ENCODE measurements at places on chromosomes 4 and X. TPM values are rescaled to one million over a fixed set of nuclear protein-coding genes. Genes with fewer than 3 reads are reported as not detected.

- DNase-seq = peak; percentile 2
Observed at GRCh38 chr4:160020804-160021203, 917.9 kb downstream of the RAPGEF2 start.

GRCh38 chr4:15413010-15413622, 14.7 kb upstream of the C1QTNF7 start:
- DNase-seq = no peak

PAGE1 gene
- total RNA-seq = 22.4 TPM

DNA sequence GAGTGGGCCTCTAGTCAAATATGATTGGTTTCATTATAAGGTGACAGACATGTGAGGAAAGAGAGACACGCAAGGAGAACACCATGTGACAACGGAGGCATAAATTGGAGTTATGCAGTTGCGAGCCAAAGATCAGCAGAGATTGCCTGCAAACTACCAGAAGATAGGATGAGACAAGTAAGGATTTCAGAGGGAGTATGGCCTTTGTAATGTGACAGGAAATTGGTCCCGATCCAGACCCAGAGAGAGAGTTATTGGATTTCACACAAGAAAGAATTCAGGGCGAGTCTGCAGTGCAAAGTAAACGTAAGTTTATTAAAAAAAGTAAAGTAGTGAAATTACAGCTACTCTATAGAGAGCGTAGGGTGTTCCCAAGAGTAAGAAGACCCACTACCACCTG, 35.7 kb upstream of the NDST4 start:
- no peak for DNase-seq

ANTXR2 gene
- total RNA-seq = 6.6 TPM

GRCh38 chrX:150088042-150088441, 149.8 kb upstream of the EOLA2 start:
- no peak for DNase-seq

DNA sequence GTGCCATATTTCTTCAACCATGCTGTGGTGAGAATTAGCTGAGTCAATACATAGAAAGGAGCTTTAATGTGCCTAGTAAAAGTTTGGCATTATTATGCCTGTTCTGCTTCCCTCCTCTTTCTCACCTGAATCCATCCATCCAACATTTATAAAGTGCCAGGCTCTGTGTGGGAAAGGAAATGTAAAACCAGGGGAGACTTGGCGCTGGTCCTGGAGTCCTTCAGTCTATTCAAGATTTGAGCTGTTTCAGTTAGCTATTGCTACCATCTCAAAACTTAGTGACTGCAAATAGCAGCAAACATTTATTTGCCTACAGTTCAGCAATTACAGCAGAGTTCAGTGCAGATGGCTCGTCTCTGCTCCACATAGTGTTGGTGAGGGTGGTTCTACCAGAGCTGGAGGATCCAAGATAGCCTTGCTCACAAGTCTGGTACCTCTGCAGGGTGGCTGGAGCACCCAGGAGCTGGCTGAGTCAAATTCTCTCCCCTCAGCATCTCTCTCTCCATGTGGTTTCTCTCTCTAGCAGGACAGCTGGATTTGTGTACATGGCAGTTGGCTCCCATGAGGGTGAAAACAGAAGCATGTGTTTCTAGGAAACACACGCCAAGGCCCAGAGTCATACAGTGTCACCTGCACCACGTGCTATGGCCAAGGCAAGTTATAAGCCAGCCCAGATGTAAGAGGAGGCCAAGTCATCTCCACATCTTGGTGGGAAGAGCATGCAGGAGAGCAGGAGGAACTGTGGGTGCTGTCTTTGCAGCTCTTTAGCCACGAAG, 77.3 kb downstream of the FHDC1 start:
- DNase-seq = no peak

IL2 gene
- not detected for total RNA-seq

TMEM185A gene
- 8.3 TPM for total RNA-seq

DNA sequence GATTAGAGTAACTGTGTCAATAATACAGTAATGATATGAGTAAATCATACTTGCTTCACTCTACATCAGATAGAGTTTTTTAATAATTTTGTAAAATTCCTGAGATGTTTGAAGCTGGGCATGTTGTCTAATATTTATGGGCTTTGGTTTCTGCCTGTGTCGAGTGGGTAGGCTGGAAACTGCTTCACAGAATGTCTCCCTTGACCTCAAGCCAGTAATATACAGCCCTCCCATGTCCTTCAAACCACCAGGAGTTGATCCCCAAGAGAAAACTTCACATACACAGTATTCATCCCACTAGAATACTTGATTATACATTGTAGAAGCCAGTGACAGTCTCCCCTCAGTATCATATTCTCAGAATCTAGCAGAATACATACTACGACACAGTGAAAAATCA, 284.8 kb upstream of the TENM3 start:
- DNase-seq = no peak

NALF2 gene
- total RNA-seq = 0.51 TPM

DNA sequence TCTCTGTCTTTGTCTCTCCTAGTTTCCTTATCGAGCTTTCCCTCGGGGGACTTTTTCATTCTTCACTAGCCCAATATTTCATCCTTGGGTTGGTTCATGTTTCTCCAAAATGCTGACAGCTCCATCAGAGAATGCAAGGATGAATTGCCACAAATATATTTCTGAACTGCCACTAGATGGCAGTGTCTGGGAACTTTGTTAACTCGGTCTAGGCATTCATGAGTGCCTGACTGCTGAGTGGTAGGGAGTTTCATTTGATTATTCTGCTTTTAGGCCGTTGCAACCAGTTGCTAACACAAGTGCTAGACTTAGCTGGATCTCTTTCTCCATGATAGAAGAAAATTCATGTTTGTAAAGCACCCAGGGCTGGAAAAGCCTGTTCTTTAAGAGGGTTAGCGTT, 73.5 kb upstream of the RAP2C start:
- peak; percentile 23 for DNase-seq

- DNase-seq = no peak
Observed at GRCh38 chr4:14046642-14047041, 419.1 kb upstream of the BOD1L1 start.

TMPRSS11F gene
- 0.69 TPM for total RNA-seq

- DNase-seq = no peak
Observed at GRCh38 chrX:2521927-2522386, 21.2 kb upstream of the DHRSX start.

DNA sequence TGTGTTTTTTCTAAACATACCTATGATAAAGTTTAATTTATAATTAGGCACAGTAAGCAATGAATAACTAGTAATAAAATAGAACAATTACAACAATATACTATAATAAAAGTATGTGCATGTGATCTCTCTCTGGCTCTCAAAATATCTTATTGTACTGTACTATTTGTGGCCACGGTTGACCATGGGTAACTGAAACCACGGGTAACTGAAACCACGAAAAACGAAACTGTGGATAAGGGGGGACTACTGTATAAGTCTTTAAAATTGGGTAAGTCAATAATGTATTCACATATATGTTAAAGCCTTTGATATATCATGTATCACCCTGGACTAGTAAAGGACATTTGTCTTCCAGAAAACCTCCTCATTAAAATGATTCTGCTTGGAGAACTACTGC, 20.0 kb downstream of the TMEM154 start:
- no peak for DNase-seq

- DNase-seq = no peak
Observed at GRCh38 chr4:39263895-39264294, 81.6 kb downstream of the WDR19 start.

PDGFRA gene
- 1.5 TPM for total RNA-seq

MGAT4D gene
- not detected for total RNA-seq

GRCh38 chr4:40629401-40630334, at the start of gene RBM47:
RBM47 (minus strand) TSS chr4:40629864; CDS start chr4:40438893, 190,971 bp downstream.
- peak; percentile 64 for DNase-seq
